Nucleus accumbens (tissue), 56 donors: ENCODE measurements at places on chromosomes 11 and 22.
A peak's percentile ranks its signal among the peaks of the same experiment; 100 is the strongest.

GRCh38 chr22:33109514-33110430 lies 51.6 kb upstream of the SYN3 start:
- no peak for DNase-seq

DNA sequence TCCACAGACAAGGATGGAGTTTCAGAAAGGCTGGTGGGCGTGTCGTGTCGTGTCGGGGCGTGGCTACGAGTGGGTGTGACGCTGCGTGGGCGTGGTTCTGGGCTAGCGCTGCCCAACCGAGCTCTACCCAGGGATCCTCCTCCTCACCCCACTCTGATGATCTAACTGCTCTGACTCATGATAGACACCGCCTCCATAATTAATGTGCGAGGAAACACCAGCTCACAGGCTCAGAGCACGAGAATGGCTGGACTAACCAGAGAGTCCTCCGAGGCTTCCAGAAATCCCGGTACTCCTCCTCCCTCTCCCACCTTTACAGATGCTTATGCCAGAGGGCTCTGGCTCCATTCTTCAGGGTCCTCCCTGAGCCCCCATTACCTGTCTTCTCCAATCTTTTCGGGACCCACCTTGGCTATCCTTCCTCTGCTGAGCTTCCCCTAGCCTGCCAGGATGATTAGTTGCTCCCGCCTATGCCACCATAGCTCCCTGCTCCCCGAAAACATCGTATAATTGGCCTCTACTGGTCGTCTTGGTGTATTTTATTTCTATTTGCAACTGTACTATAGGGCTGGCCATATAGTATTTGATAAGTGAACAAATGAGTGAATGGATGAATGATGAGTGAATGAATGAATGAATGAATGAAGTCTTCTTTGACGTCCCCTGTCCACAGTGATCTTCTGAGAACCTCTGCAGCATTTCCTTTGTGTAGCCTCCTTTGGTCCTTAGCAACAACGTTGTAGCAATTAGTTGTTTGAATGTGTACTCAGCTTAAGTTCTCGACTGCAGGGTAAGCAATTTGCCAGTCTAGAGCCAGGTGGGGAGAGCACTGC lies 21.7 kb downstream of the TMPRSS13 start:
- peak; percentile 83 for DNase-seq

DNA sequence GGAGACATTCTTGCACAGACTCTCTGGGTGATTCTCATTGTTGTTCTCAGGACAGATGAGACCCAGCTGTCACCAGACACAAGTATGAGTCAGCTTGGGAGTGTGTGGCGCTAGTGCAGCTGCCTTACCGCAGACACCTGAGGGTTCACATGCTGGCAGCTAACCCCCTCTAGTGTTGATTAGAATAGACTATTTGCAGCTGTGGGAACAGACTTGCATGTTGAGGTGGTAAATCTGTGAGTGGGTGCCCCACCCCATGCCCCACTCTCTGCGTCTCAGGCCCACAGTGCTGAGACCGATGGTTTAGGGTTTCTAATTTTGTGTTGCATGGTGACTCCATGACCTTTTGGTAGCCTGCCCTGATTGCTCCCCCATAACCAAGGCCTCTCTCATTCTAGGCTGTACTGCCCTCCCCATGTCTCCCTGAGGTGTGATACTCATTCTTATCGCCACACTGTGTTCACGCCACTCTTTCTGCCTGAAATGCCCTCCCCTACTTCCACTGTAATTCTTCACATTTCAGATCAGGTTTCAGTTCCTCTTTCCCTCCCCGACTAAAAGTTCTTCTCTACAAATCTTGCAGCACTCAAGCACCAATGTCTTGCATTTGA lies 73.7 kb upstream of the KIRREL3 start:
- peak; percentile 15 for DNase-seq

GRCh38 chr22:19887256-19887985 lies 32.7 kb upstream of the GNB1L start:
- no peak for DNase-seq

GRCh38 chr11:120773501-120774031 lies 250.3 kb upstream of the TBCEL start:
- no peak for DNase-seq

- DNase-seq, result no peak
Measured at GRCh38 chr22:48559647-48560388, 1267.9 kb downstream of the BRD1 start.

DNA sequence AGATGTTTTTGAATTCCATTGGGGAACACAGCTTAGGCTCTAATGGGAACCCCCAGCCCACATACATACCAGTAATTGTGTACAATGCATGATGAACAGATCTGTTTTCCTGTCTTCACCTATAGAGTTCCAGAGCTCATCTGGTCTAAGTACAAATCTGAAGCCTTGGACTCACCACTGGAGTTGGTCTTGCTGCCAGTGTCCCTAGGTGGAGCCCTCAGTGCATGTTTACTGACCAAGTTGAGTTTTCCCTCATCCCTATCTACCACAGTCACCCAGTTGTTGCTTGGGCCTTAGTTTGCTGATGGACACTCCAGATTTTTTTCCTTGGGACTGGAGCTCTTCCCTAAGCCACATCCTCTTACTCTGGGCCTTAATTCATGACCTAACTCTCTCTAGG lies 159.2 kb upstream of the DDI1 start:
- DNase-seq, result peak; percentile 2

- DNase-seq, result no peak
Measured at GRCh38 chr11:32094923-32095322, 4.0 kb downstream of the RCN1 start.

DNA sequence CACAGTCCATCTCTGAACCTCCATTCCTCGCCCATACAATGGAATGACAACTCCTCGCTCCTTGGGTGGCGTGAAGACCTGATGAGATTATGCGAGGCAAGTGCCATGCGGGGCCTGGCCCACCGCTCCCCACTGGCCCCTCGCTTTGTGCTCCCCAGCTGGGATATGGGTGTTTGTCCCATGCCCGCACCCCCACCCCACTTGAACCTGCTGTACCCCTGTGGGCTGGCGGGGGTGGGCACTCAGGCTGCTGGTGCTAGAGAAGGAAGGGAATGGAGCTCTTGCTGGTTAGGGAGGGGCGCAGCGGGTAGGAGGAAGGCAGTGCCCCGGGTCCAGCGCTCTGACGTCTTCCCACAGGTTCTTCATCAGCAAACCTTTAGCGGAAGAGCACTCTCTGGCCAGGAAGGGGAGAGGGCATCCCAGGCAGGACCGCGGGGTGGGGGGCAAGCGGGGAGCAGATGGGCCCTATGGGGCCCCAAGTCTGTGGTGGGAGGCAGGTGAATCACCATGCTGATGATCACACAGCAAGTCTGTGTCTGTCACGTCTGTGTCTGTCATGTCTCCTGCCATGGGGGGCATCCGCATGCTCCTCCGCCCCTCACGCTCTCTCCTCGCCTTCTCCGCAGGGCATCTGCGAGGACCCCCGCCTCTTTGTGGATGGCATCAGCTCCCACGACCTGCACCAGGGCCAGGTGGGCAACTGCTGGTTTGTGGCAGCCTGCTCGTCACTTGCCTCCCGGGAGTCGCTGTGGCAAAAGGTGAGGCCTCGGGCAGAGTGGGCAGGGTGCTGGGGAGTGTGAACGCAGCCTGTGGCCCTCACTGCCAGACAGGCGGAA lies 9.4 kb upstream of the OMP start:
- no peak for DNase-seq

GRCh38 chr11:13126430-13126829 lies 117.3 kb downstream of the RASSF10 start:
- no peak for DNase-seq

DNA sequence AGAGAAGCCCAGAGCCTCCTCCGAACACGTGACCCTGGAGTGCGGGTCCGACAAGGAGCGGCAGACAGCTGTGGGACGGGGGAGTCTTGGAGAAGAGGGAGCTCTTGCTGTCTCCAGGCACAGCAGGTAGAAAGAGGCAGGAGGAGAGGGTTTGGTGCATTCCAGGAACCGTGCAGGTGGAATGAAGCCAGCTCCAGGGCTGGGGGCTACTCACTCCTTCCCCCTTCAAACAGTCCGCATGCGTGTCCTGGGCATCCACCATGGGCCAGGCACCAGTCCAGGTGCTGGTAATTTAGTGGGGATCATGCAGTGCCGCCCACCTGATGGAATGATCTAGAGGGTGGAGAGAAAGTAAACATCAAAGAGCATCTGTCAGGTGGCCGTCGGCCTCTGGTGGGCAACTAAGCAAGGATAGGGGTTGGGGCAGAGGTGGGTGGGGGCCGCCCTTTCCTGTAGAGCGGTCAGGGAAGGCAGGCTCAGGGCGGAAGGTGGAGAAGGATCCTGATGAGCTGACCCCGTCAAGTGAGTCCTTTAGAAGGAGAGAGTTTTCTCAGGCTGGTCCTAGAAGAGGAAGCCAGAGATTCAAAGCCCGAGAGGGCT lies 850.0 kb downstream of the TBC1D22A start:
- no peak for DNase-seq

GRCh38 chr22:35451592-35451991 lies 51.7 kb downstream of the MCM5 start:
- DNase-seq, result no peak

DNA sequence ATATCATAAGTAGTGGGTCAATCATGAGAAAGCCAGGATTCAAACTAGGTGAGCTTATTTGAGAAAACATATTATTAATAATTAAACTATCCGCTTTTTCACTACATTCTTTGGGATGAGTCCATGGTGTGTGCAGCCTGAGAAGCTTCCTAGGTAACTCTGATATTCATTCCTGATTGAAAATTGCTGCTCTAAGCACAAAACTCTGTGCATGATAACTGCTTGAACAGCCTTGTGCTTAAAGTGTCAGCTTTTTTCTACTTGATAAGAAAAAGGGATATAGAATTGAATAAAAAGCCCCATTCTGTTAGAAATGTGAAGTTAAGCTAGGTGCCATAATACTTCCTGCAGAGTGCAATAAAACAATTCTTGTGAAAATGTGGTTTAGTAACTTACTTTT lies 343.5 kb upstream of the LUZP2 start:
- DNase-seq, result no peak

GRCh38 chr22:44401783-44402110 lies 89.0 kb upstream of the SHISAL1 start:
- DNase-seq, result no peak

GRCh38 chr11:69292221-69292648 lies 1.7 kb upstream of the MYEOV start:
- DNase-seq, result no peak

DNA sequence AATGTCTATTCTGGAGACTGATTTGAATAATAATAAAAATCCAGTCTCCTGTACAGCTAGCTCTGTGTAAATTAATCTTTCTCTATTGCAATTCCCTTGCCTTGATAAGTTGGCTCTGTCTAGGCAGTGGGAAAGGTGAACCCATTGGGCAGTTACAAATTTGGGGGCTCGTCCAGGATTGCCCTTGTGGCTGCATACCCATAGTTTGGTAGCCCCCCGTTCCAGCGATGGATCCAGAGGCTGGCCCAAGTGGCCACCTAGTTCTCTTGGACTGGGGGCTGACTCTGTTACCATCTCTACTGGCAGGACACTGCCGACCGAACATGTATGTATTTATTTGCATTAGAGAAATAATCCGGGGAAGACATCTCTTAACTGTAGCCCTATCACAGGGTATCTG lies 326.2 kb upstream of the PDGFD start:
- no peak for DNase-seq

DNA sequence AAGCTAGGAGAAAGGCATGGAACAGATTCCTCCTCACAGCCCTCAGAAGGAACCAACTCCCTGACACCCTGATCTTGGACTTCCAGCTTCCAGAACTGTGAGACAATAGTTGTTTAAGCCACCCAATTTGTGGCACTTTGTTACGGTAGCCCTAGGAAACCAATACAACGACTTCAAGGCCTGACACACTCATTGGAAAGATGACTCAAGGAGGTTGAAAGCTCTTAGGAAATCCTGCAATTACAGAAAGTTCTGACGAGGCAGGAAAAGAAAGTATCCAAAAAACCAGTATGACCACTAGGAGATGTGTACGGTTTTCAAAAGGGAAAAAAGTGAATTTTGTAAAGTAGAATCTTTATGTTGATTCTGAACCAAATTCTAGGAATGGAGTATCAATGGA lies 161.4 kb downstream of the SWAP70 start:
- DNase-seq, result no peak

GRCh38 chr22:35697142-35697541 lies 20.5 kb upstream of the APOL5 start:
- no peak for DNase-seq

GRCh38 chr22:44097263-44098020 lies 73.3 kb downstream of the PARVB start:
- no peak for DNase-seq

DNA sequence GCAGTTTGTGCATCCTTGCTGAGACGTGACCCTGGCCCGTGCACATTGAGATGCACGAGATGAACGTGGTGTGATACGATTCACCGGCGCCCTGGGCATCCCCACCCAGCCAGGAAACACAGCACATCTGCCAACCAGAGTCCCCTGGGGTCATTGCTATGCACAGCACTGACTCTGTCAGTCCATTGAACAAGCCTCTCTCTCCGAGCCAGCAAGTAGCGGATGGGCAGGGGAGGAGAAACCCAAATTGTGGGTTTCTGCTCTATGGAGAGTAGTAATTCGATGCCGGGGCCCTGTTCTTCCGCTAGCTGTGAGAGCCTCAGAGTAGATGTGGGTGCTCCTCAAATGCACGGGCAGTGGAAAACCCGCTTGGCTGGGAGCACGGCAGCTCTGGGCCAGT lies 85.1 kb downstream of the ARHGAP8 start:
- DNase-seq, result no peak

DNA sequence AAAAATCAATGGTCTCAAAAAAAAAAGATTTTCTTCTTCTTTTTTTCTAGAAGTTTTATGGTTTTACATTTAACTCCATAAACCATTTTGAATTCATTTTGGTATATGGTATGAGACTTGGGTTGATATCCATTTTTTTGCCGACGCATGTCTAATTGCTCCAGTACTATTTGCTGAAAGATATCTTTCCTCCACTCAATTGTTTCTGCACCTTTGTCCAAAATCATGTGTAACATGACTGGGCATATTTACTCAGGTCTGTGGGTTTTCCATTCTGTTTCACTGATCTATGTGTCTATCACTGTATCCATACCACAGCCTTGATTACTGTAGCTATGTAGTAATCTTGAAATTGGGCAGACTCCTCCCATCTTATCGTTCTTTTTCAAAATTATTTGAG lies 15.6 kb upstream of the SCARF2 start:
- no peak for DNase-seq

GRCh38 chr11:30186748-30187147 lies 44.1 kb upstream of the FSHB start:
- DNase-seq, result no peak

- no peak for DNase-seq
Measured at GRCh38 chr11:10899121-10899830, 41.4 kb upstream of the ZBED5 start.

DNA sequence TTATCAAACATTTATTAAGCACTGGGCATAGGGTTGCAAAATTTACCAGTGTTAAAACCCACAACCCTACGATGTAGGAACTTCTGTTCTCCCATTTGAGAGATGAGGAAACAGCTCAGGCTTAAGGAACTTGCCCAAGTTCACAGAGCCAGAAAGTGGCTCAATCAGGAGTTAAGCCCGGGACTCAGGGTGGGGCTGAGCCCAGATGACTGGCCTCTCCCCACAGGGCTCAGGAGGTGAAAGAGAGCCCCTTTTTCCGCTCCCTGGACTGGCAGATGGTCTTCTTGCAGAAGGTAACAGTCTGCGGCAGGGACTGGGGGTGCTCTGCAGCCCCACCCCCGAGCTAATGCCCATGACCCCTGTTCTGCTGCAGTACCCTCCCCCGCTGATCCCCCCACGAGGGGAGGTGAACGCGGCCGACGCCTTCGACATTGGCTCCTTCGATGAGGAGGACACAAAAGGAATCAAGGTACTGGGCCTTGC lies 5.6 kb upstream of the ANKRD13D start:
- DNase-seq, result no peak
